Activated T-cell treated with anti-CD3 and anti-CD28 coated beads for 4 hours (primary cell): ENCODE measurements at places on chromosomes 3 and 15.

DNA sequence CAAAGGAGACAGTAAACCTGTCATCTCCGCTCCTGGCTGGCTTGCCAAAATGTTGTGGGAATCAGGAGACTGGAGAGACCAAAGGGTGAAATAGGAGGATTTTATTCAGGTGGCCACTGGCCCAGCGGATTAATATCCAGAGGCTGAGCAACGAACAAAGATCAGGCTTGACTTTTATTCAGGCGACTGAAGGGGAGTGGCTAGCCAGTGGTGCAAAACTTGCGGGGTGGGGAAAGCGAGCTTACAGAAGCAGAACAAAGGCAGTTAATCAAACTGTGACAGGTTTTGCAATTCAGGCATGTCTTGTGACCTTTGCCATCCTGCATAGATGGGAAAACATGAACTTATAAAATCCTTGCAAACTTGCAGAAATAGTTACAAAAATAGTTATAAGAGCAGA is 19.8 kb upstream of the ACAD9 start:
- no peak for DNase-seq

DNA sequence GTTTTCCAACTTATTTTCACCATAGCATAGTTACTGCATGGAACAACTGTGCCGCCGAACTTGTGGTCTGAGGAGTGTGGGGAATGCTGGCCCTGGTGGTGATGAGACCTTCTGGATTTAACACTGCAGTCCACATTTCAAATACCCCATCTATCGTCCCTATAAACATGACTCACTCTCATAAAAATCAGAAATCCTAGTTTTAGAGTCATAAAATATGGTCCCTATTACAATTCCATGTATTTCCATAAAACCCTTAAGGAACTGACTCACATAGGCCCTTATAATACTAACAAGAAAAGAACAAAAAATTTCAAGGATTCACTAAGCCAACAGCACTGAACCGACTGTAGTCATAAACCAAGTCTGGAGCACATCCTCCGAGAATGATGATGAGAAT is 147.2 kb downstream of the FOXP1 start:
- no peak for DNase-seq

DNA sequence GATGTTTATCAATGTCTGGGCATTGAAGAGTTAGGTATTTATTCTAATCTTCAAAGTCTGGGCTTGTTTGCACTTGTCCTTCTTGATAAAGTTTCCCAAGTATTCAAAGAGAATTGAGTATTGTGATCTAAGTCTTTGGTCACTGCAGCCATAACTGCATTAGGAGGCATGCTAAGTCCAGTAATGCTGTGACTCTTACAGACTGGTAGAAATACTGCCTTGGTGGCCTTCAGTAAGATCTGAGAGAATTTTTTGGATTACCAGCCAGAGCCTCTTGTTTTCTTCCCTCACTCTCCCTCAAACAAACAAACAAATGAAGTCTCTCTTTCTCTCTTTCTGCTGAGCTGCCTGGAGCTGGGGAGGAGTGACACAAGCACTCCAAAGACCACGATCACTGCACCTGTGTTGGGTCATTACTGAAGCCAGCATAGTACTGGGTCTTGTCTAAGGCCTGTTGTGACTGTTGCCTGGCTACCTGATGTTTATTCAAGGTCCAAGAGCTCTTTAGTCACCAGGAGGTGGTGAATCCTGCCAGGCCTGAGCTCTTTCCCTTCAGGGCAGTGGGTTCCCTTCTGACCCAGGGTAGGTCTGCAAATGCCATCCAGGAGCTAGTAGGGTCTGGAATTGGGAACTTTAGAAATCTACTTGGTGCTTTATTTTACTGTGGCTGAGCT is 14.8 kb upstream of the RBP2 start:
- DNase-seq = no peak

GRCh38 chr15:89777073-89777751 is 1.1 kb downstream of the MESP2 start:
- no peak for DNase-seq

DNA sequence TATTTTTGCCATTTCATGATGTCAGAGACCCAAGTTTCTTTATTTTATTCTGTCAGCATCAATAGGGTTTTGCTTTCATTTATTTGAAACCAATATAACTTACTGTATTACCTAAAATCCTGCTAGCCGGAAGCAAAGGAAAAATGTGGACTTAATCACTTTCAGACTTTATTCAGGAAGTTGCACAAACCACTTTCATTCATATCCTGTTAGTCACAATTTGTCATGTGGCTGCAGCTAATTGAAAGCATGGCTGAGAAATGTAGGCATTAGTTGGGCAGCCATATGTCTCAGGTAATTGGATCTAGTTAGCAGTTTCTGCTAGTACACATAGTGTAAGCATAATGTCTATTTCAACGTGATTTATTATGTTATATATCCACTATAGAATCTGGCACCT is 462.3 kb upstream of the SGO1 start:
- DNase-seq = no peak

DNA sequence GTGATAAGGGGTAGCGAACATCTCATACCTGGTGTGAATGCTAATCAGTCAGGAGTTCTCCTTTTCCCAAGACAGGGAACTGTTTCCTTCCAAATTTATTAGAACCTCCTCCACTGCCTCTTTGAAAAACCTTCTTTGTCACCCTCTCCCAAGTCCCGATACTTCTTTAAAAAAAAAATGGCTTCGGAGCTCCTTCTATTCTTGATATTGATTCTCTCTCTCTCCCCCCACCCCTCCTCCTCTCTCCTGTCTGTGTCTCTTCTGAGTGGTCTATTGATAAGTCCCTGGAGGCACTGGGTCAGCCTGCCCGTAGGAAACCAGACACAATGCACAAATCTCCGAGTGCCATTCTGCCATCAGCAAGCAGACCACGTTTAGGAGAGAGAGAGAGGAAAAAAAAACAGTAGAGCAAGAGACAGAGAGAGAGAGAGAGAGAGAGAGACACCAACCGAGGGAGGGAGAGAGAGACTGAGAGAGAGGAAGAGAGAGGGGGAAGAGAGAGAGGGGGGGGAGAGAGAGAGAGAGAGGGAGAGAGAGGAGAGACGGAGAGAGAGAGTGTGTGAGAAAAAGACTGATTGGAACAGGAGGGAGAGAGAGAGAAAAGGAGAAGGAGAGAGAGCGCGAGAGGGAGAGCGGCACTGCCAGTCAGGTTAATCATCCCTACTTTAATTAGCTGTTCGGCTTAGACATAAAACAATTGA is 160.9 kb downstream of the TIGIT start:
- DNase-seq = no peak

GRCh38 chr15:94255540-94255939 is 24.2 kb downstream of the MCTP2 start:
- DNase-seq = no peak

DNA sequence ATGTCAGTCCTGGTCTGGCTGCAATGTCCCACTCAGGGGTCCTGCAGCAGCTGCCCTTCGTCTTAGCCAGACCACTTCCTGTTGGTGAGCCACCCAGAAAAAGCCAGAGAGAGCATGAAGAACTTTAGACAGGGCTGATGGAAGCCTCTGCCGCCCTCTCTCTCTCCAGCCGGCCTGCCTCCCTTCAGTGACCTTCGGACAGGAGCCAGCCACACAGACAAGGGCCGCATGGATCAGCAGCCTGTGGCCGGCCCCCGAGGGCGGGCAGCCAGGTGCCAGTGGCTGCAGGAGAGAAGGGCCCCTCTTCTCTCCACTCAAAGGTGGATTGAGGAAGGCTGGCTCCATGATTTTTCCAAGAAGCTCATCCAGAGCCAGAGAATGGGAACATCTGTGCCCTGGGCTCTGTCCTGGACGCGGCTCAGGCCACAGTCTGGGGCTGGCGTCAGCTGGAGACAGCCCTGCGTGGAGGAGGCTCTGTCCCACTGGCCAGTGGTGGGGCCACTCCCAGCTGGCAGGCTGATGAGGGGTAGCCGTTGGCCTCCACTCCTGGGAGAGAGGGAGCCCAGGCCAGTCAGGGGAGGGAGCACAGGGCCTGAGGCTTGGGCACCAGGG is 42.9 kb downstream of the ISG20 start:
- DNase-seq = no peak

DNA sequence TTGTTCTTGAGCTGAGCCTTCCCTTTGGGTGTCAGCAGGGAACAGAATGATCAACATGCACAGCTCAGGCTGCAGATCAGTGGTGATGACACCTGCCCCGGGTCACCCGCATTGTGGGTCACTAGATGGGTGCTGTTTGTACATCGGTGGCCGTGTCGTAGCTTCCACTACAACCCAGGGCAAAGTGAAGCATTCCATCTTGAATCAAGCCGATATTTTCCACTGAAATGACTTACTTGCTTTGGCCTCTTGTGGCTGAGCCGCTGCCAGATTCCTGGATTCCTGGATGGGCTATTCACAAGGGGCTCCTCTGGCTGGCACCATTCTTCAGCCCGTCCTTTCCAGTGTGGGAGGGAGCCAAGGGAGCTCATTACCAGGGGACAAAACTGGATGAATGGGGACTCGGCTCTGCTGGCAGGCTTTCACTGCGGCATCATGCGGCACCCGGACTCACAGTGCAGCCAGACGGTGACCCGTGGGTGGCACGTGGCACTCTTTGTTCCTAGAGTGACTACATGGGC is 65.6 kb downstream of the SLCO3A1 start:
- no peak for DNase-seq

DNA sequence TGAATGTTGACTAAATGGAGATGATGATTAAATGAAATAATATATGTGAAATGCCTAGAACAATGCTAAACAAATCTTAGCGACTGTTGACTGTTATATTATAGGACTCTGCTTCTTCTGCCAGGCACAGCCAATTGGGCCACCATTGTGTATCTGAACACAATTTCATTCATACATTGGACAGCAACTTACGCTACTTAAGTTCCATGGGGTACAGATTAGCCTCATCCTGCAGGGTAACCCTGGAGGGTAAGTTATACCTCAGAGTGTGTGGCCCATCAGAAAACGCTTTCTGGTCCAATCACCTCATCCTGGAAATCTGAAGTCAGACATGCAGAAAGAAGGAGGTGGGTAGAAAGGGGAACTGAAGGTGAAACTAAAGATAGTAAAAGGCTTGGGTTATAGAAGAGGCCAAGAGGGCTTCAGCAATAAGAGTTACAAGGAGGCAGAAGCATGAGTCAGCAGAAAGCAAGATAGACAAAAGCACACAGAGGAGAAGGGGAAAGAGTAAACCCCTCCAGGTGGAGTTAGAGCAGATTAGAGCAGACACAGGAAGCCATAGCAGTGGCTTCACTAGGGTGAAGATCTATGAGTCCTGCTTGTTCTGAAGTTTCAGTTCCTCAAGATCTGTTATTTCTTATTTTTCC is 119.3 kb upstream of the SLC24A5 start:
- DNase-seq = no peak

GRCh38 chr3:146382386-146382785 is 87.0 kb downstream of the PLSCR2 start:
- DNase-seq = no peak

- DNase-seq = no peak
Observed at GRCh38 chr3:154969366-154969765, 110.8 kb upstream of the MME start.

DNA sequence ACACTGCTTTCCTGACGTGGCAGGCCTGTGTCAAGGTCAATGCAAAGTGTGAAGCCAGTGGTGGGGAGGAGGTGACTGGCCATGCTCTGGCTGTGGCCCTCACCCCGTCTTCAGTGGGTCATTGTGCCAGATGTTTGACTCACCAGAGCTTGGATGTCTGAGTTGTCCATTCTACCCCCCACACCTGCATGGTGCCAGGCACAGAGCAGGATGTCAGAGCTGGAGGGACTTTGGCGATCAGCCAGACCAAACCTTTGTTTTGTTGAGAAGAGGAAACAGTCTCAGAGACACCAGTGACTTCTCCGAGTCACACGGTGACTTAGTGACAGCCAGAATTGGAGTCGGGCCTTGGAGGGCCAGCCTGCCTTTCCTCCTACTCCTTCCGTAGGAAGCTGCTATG is 49.5 kb downstream of the SMAD6 start:
- DNase-seq = no peak

DNA sequence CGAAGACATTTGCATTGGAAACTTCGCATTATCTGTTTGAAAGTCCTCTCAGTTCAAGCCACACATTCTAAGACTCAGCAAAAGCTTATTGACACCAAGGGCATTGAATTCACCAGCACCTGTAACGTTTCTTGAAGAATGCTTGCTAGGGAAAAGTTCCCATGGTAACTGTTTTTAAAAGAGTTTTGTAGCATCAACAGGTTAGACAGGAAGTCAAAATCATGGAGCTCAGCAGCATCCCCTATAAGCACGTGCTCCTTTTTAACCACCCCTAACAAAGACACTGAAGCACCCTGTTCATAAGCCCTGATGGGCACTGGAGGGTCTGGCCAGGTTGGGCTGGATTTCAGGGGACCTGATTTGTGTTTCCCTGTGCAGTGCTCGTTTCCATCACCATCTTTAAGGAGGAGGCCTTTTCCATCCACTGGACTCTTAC is 229.7 kb upstream of the BHLHE40 start:
- DNase-seq = no peak

DNA sequence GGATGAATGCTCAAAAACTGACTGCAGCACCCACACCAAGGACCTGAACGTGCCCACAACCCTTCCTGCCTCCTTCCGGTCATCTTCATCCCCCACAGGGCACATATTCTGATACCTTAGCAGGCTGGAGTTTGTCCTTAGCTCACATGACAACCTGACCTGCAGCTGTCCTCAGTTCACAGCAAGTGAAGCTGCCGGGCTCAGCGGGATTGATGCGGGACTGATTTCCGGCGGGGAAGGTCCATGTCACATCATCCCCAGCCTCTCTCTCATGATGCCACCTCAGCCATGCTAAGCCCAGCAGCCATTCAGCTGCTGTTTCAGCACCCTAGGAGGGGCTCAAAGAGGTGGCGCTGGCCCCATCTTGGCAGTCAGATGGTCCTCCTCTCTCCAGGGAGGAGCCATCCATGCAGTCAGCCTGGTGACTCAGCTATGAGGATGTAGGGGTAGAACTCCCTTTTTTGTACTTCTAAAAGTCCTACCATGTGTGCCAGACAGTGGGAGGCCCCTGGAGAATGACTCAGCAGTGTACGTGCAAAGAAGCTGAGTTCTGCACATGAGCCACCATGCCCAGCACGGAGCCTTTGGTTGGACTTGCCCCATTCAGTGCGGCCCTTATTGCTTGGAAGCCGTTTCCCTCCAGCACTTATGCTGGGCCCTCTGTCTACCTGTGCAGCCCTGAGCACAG is 9.5 kb downstream of the CA12 start:
- no peak for DNase-seq

DNA sequence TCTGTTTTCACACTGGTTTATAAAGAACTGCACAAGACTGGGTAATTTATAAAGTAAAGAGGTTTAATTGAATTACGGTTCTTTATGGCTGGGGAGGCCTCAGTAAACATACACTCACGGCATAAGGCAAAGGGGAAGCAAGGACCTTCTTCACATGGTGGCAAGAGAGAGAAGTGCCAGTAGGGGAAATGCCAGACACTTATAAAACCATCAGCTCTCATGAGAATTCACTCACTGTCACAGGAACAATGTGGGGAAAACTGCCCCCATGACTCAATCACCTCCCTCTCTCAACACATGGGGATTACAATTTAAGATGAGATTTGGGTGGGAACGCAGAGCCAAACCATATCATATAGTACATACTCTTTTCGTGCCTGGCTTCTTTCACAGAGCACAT is 42.4 kb downstream of the MAP2K1 start:
- DNase-seq = no peak

- DNase-seq = no peak
Observed at GRCh38 chr3:112131111-112131510, 1.9 kb downstream of the GCSAM start.
